ENCODE measurements at places on chromosomes 2 and 18.

GRCh38 chr2:217338306-217338916 lies 478.5 kb upstream of the TNP1 start:
- peak; percentile 97 for DNase-seq

GRCh38 chr2:187543488-187543887 lies 10.7 kb downstream of the TFPI start:
- DNase-seq: no peak

- no peak for DNase-seq
Observed at GRCh38 chr2:216430811-216431530, 18.7 kb downstream of the SMARCAL1 start.

DNA sequence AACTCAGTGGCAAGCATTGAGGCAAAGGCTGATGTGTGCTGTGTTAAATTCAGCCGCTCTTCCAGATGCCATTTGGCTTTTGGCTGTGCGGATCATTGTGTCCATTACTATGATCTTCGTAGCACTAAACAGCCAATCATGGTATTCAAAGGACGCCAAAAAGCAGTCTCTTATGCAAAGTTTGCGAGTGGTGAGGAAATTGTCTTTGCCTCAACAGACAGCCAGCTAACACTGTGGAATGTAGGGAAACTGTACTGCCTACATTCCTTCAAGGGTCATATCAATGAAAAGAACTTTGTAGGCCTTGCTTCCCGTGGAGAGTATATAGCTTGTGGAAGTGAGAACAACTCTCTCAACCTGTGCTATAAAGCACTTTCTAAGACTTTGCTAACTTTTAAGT lies 195.5 kb upstream of the RAB12 start:
- no peak for DNase-seq

DNA sequence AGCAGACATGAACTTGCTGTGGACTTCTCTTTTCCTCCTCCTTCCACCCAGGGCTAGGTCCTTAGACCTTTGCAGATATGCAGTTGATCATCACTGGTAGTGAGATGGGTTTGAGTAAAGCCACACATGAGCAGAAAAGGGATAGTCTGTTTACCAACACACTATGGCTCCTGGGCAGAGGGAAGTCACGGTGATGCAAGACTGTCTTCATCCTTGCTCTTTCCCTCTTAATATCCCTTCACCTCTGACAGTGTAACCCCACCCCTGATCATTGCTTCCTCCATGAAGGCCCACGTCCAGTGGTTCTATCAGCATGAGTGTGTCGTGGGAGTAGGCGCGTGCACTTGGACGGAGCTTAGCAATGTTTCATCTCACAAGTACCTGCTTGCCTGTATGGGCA lies 188.7 kb downstream of the SMAD7 start:
- no peak for DNase-seq

DNA sequence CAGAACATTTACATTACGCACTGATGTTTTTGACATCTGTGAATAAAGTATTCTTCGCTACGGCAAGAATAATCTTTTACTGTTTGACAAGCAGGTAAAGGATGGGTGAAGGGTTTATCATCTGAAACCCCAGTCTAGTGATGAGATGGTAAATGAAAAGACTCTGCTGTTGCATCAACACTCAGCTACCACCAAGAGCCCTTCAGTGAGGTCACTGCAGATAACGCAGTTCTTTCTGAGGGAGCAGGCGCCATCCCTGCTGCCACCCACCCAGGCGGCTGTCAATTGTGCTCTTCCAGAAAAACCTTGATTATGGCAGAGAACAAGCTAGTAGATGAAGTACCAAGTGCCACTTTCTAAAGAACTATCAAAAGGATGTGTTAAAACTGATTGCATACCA lies 58.7 kb downstream of the ABCG8 start:
- DNase-seq: no peak

DNA sequence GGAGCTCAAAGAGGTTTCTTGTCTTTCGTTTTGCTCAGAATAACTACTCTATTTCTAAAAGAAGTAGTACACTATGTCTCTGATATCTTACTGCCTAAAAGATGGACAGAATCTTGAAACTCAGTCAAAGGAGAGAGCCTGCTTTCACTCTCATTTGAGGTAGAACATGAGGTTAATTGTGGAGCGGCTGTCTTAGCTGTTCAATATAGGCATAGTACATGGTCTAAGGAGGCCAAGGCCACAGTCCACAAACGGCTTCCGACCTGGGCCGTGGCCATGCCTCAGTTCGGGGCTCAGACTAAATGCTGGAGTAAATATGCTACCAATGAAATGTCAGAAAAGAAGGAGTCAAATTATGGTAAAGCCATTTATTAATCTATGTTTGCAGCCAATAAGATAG lies 185.8 kb upstream of the ACAA2 start:
- DNase-seq: no peak

DNA sequence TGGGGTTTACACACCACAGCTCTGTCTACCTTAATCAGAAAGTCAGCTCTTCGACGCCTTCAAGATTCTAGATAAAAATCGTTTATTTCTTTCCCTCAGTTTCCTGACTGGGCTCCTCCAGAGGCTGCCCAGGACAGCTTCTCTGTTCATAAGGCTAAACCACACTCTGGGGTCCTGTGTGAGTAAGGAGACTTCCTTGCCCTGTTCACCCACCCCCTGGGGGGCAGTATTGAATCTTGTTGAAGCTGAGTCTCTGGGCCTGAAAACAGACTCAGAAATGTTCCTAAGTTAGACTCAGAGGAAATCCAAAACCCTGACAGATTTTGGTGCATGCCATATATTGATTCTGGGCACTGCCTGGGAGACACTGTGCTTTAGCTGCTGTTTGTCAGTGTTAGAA lies 43.0 kb downstream of the G6PC2 start:
- no peak for DNase-seq

DNA sequence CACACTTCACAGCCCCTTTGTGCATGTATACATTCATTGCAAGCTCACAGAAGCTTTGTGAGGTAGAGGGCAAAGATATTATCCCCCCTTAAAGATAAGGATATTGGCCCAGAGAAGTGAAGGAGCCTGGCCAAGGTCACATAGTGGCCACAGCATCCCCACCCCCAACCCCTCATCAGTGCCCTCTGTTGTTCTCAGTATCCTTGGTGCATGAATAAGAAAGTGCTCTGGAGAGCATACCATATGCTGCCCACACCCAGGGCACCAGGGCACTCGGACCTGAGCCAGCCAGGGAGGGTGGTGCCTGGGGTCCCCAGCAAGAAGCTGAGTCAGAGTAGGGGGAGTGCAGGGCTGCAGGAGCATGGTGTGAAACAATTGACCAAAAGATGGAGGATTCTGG lies 3.3 kb downstream of the DYSF start:
- DNase-seq: no peak

DNA sequence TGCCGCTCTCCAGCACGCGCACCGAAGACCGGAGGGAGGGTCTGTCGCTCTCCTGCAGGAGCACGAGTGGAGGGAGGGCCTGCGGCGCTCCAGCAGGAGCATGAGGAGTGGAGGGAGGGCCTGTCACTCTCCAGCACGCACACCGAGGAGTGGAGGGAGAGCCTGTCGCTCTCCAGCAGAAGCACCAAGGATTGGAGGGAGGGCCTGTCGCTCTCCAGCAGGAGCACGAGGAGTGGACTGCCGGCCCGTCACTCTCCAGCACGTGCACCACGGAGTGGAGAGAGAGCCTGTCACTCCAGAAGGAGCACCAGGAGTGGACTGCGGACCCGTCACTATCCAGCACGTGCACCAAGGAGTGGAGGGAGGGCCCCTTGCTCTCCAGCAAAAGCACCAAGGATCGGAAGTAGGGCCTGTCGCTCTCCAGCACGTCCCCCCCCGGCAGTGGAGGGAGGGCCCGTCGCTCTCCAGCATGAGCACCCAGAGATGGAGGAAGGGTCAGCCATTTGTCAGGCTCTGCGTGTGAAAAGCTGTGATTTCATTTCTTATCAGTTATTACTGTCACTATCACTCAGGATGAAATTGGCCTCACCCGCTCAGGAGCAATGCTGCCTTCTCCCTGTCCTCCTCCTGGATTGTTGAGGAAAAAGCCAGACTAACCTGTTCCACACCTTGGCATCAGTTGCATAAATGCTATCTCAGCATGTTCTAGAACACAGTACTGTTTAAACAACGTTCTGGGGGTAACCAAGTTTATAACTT lies 35.9 kb downstream of the ADI1 start:
- peak; percentile 29 for DNase-seq

GRCh38 chr2:3249476-3249962 lies 128.1 kb downstream of the EIPR1 start:
- DNase-seq: no peak

GRCh38 chr2:157820193-157820592 lies 55.9 kb downstream of the ACVR1 start:
- DNase-seq: peak; percentile 53

- peak; percentile 1 for DNase-seq
Observed at GRCh38 chr2:74653589-74653984, 460 bp upstream of the SEMA4F start.

DNA sequence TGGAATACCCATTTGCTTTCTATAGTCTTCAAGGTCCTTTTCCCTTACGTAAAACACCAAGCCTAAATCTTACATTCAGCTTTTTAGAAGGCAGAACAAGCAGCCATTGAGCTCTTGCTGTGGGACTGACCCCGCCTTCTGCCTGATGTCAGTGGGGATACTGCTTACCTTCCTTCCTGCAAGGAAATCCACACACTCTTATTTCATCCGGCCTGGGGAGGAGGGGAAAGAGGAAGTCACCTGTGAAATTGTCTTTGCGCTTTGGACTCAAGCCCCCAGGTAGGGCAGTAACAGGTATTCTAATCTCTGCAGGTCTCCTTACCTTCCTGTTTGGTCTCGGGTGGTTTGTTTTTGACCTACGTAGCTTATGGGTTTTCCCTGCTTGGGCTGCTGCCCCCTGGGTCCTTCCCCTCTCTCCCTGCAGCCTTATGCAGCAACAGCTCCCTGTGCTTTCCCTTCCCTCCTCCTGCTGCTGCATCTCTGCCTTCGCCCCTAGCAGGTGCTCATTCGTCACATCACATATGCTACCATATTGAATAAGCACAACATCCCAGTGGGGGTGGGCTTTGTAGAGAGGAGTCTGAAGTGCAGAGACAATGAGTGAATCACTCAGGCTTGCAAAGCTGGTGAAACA lies 402.5 kb upstream of the TRIB2 start:
- DNase-seq: no peak

DNA sequence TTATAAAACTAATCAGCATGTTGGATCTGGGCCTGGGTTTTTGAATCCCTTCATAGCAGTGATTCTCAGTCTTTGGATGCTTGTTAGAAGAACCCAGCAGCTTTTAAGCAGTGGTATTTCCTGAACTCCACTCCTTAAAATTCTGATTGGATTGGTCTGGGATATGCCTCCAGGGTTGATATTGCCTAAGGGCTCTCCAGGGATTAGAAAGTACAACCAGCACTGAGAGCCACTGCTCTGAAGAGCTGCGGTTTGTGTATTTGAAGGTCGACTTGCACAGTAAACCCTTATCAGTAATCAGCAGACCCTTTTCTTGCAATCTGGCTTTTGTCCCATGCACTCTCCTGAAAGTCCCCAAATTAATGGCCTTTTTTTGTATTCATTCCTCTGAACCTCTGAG lies 17.0 kb upstream of the RBMS1 start:
- DNase-seq: peak; percentile 68

DNA sequence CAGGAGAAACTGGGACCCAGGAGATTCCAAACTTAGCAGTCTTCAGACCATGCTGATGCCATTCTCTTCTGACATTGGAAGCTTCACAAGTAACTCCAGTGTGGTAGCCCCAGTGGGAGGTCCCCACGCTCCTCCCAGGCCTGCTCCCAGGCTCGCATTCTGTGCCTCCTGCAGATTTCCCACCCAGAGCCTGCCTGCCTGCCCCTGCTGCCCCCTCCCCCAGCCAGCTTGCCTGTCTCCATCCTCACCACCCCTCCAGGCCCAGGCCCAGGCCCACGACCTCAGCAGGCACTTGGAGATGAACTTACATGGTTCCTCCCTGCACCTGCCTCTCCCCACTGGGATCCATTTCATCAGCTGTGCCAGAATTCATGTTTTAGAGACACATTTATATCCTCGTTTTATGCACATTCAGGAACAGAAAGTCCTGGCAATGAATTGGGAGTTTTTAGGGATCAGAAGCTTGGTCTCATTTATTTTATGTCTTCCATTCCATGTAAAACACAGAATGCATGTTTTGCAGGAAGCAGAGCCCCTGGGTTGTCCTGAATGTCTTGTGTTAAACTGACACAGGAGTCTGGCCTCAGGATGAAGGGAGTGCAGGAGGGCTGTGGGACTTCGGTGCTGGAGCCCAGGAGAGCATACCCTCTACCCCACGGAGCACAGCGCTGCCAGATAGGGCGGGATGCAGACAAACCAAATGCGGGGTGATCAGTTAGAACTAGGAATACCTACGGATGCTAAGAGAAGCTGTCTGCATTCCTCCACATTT lies 150.5 kb downstream of the SNTG2 start:
- no peak for DNase-seq

DNA sequence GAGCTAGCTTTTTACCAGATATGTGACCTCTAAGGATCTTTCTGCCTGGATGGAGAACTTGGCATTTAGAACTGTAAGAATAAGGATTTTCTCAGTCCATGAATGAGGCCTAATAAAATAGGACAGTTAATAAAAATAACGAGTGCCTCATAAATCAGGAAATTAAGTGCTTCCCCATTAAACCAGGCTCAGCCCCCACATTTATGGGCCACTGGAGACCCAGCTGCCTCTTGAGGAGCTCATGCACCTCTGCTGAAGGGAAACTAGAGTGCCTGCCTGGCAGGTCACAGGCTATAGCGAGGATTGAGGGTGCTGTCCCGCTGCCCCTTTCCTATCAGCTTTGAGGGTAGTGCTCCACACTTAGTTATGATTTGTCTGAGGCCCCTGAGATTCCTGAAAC lies 158.0 kb downstream of the ALK start:
- DNase-seq: no peak

DNA sequence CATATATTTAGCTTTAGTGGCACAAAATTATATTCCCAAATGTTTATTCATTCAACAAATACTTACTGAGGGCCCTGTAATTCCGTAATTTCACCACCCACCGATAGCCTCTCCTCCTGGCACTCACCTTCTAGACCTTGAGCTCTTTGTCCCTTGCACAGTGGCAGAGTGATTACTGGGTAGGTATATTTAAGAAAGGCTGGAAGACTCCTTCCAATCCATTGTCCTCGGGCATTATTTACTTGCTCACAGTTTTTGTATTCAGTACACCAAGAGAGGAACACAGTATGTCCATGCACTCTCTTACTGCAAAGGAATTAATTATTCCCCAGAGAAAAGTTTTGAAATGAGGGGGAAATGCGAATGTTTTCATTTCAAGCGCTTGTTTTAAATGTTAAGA lies 1.1 kb upstream of the CDCA7 start:
- DNase-seq: no peak

DNA sequence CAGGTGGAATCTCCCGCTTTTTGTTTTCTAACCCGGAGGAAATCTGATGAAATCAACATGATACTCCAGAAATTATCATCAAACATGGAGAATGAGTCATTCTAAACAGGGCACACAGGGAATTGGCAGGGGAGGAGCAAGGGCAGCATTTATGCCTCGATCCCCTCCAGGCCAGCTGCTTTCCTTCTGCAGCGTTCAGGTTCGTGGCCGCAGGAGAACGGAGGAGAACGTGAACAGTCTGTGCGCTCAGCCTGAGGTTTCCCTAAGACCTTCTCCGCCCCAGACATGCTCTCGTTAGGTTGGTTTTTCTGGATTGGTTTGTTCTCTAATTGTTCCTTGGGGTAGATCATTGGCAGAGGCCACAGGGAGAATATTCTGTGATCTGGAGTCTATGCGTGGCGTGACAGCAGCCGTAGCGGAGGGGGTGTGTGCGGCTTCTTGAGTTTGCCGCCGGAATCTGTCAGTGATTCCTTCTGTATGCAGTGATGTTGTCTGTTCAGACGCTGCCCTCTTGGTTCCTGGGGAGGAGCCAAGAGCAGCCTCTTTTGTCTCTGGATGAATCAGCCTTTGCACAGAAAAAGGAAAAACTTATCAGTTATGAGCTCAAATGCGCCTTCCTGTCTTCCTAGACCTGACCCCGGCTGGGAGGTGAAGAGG lies 75.9 kb downstream of the SH3BP4 start:
- peak; percentile 84 for DNase-seq
